ENCODE measurements at places on chromosomes 16 and 17.

GRCh38 chr17:81607431-81607830 is 29.5 kb downstream of the NPLOC4 start:
- no peak for DNase-seq

DNA sequence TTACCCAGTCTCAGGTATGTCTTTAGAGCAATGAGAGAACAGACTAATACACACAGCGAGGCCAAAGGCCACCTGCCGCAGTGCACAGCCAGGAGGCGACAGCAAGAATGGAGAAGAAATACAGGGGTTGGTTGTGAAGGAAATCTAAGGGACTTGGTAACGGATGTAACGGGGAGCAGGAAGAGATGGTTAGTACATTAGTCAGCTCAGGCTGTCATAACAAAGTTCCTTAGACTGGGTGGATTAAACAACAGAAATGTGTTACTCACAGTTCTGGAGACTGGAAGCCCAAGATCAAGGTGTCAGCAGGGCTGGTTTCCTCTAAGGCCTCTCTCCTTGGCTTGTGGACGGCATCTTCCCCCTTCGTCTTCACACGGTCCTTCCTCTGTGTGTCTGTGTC is 47.1 kb downstream of the TVP23C start:
- no peak for DNase-seq

DNA sequence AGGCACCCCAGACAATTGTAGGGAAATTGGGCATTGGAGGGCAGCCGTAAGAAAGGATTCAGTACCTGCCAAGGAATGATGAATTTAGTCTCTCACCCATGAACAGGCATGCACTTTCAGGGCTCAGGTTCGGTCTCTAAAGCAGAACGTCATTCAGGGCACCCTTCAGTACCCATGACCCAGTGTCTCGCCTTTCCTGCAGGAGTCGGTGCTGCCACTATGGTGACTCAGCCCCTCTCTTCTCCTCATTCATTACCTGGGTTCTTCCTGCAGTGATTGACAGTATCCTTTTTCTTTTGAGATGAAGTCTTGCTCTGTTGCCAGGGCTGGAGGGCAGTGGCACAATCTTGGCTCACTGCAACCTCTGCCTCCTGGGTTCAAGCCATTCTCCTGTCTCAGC is 8.4 kb downstream of the SOST start:
- no peak for DNase-seq

DNA sequence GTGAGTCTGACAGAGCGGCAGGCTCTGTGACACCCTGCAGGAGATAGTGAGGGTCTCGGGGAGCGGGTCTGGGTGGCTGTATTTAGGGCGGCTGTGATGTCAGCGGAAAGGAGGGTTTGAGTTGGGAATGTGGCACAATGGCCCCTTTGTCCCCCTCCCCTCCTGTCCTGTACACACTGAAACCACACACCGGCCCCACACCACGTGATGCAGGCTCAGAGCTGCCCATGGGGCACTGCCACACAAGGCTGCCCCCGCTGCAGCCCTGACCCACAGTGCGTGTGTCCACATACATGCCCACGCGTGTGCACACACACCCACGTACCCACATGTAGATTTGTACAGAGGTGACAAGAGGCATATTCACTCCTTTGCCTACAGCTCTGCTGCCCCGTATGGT is 15.3 kb downstream of the SGCA start:
- DNase-seq: no peak

DNA sequence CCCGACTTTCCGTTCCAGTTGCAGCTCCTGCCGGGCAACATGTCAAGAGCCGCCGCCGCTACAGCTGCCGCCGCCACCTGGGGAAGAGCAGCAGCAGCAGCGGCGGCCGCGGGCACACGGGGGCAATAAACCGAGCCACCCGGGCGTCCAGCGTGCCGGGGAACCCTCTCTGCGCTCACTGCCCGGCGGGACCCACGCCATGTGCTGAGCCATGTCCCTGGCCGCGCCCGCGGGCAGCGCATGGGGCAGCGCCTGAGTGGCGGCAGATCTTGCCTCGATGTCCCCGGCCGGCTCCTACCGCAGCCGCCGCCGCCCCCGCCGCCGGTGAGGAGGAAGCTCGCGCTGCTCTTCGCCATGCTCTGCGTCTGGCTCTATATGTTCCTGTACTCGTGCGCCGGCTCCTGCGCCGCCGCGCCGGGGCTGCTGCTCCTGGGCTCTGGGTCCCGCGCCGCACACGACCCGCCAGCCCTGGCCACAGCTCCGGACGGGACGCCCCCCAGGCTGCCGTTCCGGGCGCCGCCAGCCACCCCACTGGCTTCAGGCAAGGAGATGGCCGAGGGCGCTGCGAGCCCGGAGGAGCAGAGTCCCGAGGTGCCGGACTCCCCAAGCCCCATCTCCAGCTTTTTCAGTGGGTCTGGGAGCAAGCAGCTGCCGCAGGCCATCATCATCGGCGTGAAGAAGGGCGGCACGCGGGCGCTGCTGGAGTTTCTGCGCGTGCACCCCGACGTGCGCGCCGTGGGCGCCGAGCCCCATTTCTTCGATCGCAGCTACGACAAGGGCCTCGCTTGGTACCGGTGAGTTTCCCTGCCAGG is 604 bp downstream of the HS3ST3B1 start:
- DNase-seq: no peak
